ENCODE measurements at places on chromosomes 4 and X.

GRCh38 chr4:896216-896615 lies 35.9 kb downstream of the GAK start:
- no peak for DNase-seq

GRCh38 chr4:189659287-189659686 lies 281.4 kb upstream of the FRG1 start:
- DNase-seq: no peak

DNA sequence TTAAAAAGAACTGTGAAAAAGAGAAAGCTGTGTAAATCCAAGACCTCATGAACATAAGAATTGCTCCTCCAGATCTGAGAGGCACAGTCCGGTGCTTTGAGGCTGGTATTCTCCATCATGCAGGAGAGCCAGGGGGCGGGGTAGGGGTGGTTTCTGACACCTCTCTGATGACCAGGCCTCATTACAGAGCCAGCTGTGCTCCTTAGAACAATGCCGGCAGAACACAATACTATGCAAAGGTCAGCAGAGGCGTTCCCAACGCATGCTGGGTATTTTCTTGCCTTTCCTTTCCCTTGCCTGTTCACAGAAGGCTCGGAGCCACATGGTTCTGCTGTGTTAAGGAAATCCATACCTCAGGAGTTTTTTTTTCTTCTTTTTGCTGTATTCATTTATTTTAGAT lies 91.2 kb upstream of the SOD3 start:
- DNase-seq: no peak

DNA sequence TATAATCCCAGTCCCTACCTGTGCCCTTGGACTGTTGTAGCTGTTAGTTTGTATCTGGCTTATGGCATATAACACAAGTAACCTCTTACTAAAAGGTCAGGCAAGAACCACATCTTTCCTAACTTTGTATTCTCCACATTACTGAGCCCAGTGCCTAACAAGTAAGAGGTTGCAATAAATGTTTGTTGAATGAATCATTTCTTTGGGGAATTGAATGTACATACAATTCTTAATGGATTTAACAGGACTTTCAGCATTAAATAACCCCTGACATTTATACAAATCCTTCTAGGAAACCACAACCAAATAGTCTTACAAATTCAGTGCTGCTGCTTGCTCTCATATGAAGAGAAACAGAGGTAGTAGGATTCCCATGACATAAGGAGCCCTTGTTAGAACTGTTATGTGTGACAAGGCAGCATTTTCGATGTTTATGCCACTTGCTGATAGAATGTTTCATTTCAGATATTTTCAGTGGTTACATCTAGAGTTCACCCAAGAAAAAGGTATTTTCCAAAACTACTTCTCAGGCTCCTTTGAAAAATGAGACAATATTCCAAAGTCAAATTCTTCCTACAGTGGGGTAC lies 62.0 kb downstream of the MBNL3 start:
- no peak for DNase-seq

DNA sequence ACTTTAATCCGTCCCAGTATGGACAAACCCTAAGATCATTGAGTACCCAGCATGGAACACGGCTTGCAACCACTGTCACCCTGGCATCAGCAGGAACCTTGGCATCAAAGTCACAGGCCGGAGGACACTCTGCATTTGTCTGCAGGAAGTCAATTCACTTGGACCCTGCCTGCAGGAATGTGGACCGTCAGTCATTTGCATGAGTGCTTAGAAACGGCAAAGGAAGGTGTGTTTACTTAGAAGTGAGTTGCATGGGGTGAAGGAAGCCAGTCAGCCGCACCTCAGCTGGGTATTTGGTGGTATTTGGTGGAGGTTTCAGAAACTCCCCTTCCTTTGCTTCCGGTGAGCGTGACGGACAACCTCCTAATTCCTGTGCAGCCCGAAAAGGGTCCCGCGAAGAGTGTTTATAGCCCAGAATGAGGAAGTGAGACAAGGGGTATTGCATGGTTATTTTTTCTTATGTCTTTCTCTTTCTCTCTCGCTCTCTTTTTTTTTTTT lies 15.5 kb downstream of the P2RY8 start:
- no peak for DNase-seq

GRCh38 chr4:38101563-38101962 lies 141.4 kb downstream of the PTTG2 start:
- no peak for DNase-seq

DNA sequence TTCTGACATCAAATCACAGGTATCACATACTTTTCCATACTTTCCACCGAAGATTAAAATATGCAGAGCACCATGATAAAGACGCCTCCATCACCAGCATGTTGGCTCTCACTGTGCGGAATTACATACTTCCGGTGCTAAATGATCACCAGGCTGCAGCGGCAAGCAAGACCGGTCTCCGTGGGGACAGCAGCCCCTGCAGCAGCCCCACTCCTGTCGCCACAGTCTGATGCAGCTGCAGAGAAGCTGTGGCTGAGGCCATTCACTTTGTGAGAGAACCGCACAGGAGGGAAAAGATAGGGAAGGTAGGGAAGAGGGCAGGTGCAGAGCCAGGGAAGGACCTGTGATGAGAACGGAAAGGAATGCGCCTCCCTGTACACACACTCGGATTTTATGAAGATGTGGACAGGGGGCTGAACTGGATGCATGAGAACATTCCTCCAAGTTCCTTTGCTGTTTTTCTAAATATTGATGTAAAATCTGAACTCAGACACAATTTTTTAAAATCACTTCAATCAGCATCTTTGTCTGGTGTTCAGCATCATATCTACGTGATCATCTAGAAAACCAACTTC lies 38.3 kb downstream of the AFAP1 start:
- DNase-seq: no peak

DNA sequence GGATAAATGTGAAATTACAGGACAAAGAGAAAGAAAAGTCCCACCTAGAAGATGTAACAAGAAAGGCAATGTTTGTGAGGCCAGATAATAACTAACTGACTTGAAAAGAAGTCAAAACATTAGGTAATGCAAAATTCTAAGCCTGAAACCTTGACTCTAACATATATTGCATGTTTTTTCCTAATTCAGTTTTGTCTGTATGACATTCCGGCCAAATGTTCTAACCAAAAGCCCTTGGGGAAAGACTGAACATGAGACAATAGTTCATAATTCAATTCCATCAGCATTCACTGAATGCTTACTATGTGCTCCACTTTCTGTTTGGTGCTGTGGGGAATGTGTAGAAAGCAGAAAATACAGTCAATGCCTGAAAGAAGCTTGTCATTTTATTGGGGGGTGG lies 84.8 kb upstream of the PLAC1 start:
- no peak for DNase-seq

- DNase-seq: no peak
Observed at GRCh38 chr4:32000846-32001488, 1280.8 kb downstream of the PCDH7 start.

- no peak for DNase-seq
Observed at GRCh38 chr4:133157460-133158160, 8.5 kb downstream of the PCDH10 start.

All from liver (tissue), 10 donors.